MCF 10A (cell line): ENCODE measurements at places on chromosomes 2 and 18. TPM values are rescaled to one million over a fixed set of nuclear protein-coding genes. Genes with fewer than 3 reads are reported as not detected.

DNA sequence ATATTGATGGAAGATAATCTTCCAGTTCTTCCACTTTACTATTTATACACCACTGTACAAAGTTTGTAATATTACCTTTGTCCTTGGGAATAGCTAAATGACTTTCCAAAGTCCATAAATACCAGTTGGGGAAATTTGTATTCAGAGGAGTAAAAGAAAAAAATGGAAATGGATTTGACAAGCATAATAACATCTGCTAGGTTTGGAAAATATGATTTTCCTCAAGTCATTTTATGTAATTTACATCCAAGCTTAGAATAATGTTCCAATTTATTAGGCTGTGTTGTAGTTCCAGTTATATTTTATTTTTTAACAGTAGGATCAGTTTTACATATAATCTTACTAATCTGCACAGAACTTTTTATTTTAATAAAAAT is 563.0 kb upstream of the PKDCC start:
- no peaks in the 10 kb centered on the region for H3K4me1 ChIP-seq
- no peak overlapping the region for H3K27ac ChIP-seq
- H3K4me3 ChIP-seq, result no peak overlapping the region
- DNase-seq, result no peak

DNA sequence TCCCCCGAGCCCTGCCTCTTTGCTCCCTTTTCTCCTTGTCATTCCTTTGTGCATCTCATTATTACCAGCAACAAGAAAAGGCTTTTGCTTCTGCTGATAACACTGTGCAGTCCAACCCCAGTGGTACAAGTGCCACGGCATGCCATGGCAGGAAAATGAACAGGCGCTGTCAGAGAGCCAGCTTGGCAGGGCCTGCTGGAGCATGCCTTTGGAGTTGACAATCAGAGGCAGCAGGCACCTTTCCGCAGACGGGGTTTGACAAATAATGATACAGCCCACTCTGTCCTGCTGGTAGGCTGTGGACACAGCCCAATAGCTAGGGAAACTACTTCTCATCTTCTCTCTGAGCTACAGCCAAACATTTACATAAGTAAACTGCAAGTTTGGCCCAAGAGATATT is 243.9 kb upstream of the LRRTM1 start:
- no peaks in the 10 kb centered on the region for H3K27me3 ChIP-seq
- DNase-seq, result peak; percentile 75
- H3K4me1 ChIP-seq, result peaks cover 19% of the 10 kb centered on the region
- H3K4me3 ChIP-seq, result no peak overlapping the region

DNA sequence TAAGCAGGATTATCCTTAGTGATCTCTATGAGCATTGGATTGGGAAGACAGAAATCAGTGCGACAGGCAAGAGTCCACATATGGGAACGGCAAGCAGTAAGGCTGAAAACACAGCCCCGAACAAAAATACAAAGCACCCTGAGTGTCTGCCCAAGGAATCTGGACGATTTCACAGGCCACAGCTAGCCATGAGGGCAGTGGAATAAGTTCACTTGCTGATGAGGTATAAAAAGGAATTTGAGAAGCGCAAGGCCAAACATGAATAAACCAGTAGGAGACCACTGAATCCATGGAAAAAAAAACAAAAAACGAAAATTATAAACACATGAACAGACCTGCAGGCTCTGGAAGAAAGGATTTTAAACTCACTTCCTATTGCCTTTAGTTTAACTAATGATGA is 24.3 kb downstream of the WDSUB1 start:
- H3K4me3 ChIP-seq, result no peak overlapping the region
- H3K27me3 ChIP-seq, result no peaks in the 10 kb centered on the region
- H3K4me1 ChIP-seq, result peaks cover 6% of the 10 kb centered on the region
- H3K27ac ChIP-seq, result no peak overlapping the region
- no peak for DNase-seq

- no peak for DNase-seq
- H3K27ac ChIP-seq, result no peak overlapping the region
- H3K36me3 ChIP-seq, result no peaks in the 10 kb centered on the region
- H3K27me3 ChIP-seq, result no peaks in the 10 kb centered on the region
- H3K4me3 ChIP-seq, result no peak overlapping the region
Observed at GRCh38 chr2:10613263-10613662, 76.5 kb downstream of the NOL10 start.

- no peaks in the 10 kb centered on the region for H3K36me3 ChIP-seq
- H3K27ac ChIP-seq, result no peak overlapping the region
- no peaks in the 10 kb centered on the region for H3K4me1 ChIP-seq
- H3K4me3 ChIP-seq, result no peak overlapping the region
- no peaks in the 10 kb centered on the region for H3K27me3 ChIP-seq
Observed at GRCh38 chr2:6564326-6564725, 301.4 kb downstream of the CMPK2 start.

The SDC1 gene
- total RNA-seq, result 214 and 232 TPM in 2 replicates
